ENCODE measurements at places on chromosomes 6 and 20.

DNA sequence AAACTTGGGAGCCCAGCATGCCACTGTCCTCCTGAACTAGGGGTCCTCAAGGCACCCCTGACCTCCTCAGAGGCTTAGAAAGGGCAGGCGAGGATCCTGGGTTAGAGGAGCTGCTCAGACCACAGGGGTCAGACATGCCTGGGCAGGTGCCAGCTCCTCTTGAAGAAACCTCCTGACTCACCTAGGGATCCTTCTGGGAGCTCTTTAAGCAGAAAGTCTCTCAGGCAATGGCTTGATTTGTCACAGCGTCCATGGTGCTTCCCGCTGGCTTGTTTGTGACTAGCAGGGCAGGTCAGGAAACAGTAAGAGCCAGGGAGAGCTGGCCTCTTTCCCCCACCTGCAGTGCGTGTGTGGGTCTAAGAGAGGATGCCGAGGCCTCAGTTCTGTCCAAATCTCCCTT, 174.5 kb upstream of the SNX9 start:
- DNase-seq, result no peak

GRCh38 chr20:43383026-43383795, 74.5 kb upstream of the SRSF6 start:
- no peak for DNase-seq

- DNase-seq, result no peak
Measured at GRCh38 chr6:119791736-119792135, 442.2 kb upstream of the MAN1A1 start.

GRCh38 chr20:12957968-12958367, 50.8 kb upstream of the SPTLC3 start:
- DNase-seq, result no peak

DNA sequence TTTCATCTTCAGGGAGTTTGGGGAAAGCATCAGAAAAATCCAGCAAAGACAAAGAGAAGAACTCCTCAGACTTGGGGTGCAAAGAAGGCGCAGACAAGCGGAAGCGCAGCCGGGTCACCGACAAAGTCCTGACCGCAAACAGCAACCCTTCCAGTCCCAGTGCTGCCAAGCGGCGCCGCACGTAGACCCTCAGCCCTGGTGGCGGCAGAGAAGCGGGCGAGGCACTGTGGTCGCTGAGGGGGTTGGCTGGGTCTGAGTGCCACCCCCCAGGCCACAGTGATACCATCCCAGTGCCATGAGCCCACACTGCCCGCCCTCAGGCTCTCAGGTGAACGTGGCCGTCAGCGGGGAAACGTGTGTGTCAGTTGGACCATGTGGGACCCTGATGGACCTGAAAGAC, 3.2 kb downstream of the MRGBP start:
- DNase-seq, result no peak

Data from central memory CD4-positive, alpha-beta T cell (primary cell).